ENCODE measurements at places on chromosomes 4 and X.

- DNase-seq: no peak
Observed at GRCh38 chr4:98148856-98149255, 5.6 kb upstream of the STPG2 start.

- DNase-seq: no peak
Observed at GRCh38 chrX:130110379-130111219, at the start of gene ELF4. Gene ELF4 (minus strand): TSS chrX:130110497. CDS start chrX:130081330, 29,167 bp downstream.

GRCh38 chrX:49193542-49193964 is 6.4 kb downstream of the SYP start:
- no peak for DNase-seq

DNA sequence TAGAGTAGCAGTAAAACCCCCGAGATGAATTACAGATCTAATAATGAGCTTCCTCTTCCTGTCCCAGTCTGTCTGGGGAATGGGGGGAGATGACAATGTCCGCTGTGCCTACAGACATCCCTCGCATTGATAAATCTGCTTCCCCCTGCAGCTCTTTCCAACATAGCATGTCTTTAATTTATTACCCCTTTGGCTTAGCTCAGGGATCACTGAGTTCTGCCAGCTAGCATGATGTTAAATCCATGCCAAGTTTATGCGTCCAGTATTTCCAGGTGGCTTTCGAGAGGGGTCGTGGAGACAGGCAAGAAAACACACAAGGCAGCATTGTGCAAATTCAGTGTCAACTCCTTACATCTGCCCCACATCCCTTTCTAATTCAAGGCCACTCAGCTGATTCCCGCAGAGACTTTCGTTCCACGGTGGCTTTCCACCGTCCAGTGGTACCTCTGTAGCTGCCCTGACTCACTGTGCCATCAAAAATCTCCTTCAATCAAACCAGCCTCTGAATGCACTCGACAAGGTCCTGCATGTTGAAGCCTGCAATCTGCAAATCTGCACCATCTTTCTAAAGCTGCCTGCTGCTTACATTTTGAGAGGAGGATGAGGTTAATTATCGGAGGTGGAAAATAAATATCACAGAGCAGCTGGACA is 75.1 kb downstream of the MXRA5 start:
- DNase-seq: no peak

DNA sequence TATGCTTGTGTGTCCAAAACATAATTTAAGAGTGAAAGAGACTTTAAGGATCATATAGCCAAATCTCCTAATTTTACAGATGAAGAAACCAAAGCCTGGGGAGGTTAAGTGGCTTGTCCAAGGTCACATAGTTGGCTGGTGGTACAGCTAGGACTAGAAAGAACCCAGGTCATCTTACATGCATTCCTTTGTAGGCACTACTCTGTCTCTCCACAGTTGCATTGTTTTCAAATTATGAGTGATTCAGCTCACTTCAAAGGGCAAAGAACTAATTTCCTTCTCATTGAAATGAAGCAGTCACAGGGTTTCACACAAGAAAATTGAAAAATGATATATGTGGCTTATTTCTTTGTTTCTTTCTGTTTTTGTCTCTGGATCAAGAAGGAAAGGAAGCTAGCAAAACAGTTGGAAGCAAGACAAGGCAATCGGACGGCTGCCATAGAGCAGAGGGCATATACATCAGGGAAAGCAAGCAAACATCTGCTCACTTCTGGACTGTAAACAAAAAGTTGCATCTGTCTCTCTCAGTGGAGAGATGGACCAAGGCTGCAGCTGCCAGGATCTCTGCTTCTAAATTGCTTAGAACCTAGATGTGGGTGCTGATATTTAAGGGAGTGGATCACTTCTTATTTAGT is 107.5 kb upstream of the AMOT start:
- no peak for DNase-seq

- no peak for DNase-seq
Observed at GRCh38 chr4:52848254-52848653, 13.9 kb upstream of the RASL11B start.

GRCh38 chr4:143667461-143667860 is 33.0 kb downstream of the FREM3 start:
- DNase-seq: no peak

DNA sequence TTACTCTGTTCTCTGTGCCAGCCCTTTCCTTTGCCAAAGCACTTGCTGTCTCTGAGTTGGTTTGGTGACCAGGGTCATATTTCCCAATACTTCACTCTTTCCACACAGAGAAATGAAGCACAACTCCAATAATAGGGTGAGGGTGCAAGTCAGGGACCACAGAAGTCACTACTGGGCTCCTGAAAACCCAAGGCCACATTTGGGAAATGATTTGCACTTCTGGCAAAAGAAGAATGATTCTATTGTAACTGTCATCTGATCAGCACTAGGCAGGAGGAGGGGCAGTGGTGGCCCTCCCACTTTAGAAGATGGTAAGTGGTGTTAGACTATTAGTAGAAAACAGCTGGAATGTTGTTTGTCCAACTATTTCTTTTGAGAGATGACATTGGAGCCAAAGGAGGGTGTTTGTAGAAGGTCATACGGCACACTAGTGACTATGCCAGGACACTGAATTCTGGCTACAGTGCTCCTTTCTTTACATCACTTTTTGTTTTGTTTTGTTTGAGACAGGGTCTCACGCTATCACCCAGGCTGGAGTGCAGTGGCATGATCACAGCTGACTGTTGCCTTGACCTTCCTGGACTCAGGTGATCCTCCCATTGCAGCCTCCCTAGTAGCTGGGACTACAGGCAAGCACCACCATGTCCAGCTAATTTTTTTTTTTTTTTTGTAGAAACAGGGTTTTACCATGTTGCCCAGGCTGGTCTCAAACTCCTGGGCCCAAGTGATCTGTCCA is 10.8 kb upstream of the HADH start:
- no peak for DNase-seq

GRCh38 chrX:83446355-83446754 is 61.7 kb upstream of the POU3F4 start:
- no peak for DNase-seq

DNA sequence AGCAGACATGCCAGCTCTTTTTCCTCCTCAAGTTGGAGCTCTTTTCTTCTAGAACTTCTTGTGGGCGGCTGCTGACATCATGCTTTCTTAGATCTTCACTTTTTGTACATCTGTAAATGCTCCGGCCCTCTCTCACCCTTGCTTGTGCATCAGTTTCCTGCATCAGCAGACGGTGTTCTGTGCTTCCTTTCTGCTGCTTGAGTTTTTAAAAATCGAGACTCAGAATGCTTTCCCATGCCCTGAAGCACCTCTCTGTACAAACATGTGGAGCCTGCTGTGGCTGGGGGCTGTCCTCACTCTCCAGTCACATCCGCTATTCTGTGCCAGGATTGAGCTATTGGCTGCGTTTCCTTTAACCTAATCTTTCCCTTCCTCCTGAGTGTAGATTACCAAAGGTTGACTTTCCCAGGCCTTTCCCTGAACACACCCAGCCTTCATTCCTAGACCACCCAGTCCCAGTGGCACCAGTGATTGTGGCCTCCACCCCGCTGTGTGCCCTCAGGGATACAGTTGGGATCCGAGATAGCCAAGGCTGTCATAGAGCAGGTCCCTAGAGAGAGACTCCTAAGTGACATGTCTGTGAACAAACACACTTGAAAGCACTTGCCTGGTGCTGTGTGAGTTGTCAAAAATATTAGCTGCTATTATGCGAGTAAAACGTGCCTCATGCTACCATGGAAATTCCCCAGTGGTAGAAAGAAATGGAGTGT is 41.9 kb downstream of the TNIP2 start:
- DNase-seq: no peak

- DNase-seq: no peak
Observed at GRCh38 chr4:82053396-82053795, 320.4 kb downstream of the HNRNPD start.

DNA sequence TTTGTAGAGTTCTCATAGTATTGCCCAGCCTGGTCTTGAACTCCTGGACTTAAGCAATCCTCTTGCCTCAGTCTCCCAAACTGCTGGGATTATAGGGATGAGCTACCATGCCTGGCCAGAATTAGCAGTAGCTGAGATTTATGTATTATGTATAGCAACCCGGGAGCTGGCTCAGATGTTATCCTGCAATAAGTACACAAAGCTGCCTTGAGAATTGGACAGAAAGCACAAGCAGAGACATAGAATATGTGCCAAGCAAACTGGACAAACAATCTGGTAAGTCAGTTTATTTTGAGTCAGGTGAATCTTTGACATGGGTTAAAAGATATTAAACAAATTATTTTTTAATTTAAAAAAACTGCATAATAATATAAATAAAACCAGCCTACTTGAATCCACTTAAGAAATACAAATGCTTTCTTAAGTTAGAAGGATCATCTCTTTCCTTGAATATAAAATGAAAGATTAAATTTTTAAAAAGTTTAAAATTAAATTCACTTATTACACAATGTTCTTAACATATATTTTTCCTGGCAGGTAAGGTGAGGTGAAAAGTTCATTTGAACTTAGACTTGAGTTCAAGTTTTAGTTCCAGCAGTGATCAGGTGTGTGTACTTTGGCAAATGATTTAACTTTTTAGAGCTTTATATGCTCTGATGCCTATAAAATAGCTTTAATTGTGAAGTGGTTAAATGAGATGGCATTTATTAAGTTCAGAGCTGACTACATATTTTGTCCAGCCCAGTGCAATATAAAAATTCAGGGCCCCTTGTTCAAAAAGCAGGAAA is 87.8 kb upstream of the ACSL1 start:
- no peak for DNase-seq

- DNase-seq: no peak
Observed at GRCh38 chr4:142544039-142544438, 302.1 kb downstream of the INPP4B start.

- DNase-seq: no peak
Observed at GRCh38 chr4:185587427-185588161, 52.3 kb upstream of the PDLIM3 start.

DNA sequence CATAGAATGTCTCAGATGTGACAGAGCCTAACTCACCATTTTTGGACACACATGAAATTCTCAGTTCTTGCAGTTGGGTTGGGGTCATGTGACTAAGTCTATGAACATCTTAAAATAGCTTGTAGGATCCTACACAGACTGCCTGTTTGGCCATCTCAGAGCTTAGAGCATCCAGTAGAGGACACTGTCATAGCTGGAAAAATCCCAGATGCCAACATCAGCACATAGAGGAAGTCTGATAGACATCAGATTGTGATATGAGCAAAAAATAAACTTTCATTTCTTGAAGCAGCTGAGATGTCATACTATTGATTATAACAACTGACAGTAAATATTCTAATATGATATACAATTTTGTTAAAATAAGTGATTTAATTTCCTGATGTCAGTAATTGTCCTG is 207.1 kb downstream of the TRAM1L1 start:
- no peak for DNase-seq

- DNase-seq: no peak
Observed at GRCh38 chr4:105179539-105180401, 33.1 kb downstream of the TET2 start.

DNA sequence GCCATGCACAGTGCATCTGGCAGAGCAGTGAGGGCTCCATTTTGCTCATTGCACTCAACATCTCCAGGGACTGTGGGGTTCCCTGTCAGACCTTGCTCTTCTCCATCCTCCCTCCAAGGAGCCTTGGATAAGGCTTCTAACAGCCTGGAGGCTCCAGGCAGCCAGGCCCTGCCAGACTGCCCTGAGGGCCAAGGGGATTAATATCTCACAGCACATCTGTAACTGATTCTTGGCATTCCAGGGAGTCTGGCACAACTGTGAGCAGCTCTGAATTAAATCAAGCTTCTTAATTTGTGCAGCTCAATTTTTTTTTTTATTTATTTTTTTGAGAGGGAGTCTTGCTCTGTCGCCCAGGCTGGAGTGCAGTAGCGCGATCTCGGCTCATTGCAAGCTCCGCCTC is 224.5 kb upstream of the PGRMC2 start:
- no peak for DNase-seq

DNA sequence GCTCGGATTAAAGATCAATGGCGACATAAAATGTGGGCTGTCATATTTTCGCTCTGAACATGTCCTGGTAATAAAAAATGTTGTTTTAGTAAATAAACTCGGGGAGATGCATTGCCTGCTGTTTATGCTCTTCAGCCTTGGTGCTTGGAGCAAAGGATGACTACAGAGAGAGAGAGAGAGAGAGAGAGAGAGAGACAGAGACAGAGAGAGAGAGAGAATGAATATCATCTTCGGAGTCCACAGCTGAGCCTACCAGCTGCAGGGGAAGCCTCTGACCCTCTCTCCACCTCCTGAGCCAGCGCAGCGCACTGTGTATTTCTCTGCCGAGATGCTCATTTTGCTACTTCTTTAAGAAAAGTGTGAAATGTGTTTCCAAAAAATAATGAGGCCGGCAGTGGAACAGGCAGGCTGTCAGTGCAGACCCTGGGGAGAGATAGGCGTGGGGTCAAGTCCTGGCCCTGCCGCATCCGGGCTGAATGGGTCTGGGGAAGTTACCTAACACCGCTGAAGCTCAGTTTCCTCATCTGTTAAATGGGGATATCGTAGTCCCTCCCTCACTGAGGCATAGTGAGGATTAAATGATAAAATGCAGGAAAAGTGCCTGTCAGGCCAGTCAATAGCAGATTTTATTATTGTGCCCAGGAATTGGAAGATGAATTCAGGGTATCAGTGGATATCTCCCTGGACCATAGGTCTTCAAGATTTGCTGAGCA is 58.5 kb upstream of the LGI2 start:
- DNase-seq: no peak

DNA sequence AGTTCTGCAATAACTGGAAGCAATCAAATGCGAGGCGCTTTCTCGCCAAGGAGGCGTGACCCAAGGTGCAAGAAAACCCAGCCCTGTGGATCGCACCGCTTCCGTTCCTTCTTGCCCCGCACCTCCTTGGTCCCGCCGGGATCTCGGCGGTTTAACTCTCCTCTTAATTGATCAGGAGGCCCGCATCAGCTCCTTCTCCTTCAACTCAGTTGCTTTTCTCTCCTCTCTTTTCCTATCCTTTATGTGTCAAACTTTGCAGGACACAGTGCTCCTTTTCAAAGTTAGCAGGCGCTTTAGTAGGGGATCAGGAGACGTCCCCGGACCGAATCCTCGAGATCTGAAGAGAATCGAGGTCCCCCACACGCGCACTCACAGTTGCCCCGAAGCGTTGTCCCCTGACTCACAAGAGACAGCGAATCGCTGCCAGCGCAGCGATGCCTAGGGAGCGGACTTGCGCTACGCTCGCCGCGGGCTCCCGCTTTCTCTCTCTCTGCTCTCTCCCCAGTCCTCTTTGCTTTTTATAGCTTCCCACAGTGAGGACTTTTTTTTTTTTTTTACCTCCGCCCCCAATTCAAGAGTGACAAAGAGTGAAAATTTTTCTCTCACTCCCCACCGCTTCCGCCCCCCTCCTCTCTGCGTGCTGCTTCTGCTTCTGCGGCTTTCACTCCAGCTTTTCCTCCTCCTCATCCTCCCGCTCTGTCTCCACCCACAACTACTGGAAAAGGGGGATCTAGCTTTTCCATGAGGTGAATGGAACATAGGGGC is at the start of gene DKK2:
Gene DKK2, minus strand, starts transcription at position 495 of the 765 bp plus-strand sequence. CDS start 722 bp downstream, outside the sequence.
- DNase-seq: no peak

GRCh38 chr4:24677909-24678308 is 93.6 kb upstream of the DHX15 start:
- no peak for DNase-seq

DNA sequence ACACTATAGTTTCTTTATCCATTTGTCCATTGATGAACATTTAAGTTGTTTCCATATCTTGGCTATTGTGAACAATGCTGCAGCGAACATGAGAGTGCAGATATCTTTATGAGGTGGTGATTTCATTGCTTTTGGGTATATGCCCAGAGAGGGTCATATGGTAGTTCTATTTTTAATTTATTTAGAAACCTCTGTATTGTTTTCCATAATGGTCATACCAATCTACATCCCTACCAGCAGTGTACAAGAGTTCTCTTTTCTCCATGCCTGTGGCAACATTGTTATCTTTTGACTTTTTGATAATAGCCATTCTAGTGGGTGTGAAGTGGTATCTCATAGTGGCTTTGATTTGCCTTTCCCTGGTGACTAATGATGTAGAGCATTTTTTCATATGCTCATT is 48.8 kb downstream of the EDA start:
- no peak for DNase-seq

Data from progenitor cell of endocrine pancreas (in vitro differentiated cells).